Activated CD4-positive, alpha-beta T cell treated with anti-CD3 and anti-CD28 coated beads, Interleukin-2, amount 10 ng/mL, durations not matched to agents 7 days and 5 days (primary cell): ENCODE measurements at places on chromosomes 5 and 9. TPM values are rescaled to one million over a fixed set of nuclear protein-coding genes. Genes with fewer than 3 reads are reported as not detected.
A peak's percentile ranks its signal among the peaks of the same experiment; 100 is the strongest.

Gene GPX3
- total RNA-seq = not detected

Gene ACOT12
- not detected for total RNA-seq

Gene SLC46A2
- total RNA-seq = not detected

Gene LCN1
- total RNA-seq = not detected

Gene PKD2L2
- total RNA-seq = not detected

Gene C8G
- total RNA-seq = 1.8 TPM

Gene PDE6A
- total RNA-seq = not detected

Gene RORB
- not detected for total RNA-seq

Gene LHX2
- total RNA-seq = not detected

GRCh38 chr5:83034528-83035207 is 42.5 kb downstream of the TMEM167A start:
- no peak for DNase-seq
- H3K27me3 ChIP-seq = no peaks in the 10 kb centered on the region
- no peaks in the 10 kb centered on the region for H3K36me3 ChIP-seq
- H3K4me3 ChIP-seq = no peak overlapping the region

DNA sequence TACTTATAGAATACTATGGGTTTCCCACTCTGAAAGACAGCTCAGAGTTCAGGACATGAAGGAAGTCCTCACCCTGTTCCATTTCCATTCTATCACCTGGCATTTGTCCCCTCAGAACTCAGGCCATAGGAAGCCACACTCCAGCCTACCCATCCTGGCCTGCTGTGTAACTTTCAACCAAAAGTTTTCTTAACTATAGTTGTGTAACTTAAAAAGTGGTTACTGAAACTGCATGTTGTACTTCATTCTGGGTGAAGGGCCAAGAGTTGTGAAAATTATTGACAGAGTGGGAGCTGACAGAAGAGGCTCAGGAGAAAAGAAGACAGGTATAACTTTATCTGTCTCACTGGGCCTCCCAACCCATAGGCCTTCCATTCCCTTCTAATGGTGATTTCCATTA is 212.5 kb downstream of the RAB3C start:
- H3K4me3 ChIP-seq = no peak overlapping the region
- no peaks in the 10 kb centered on the region for H3K36me3 ChIP-seq
- DNase-seq = no peak
- peaks cover 7% of the 10 kb centered on the region for H3K27me3 ChIP-seq
- no peaks in the 10 kb centered on the region for H3K4me1 ChIP-seq

- no peak overlapping the region for H3K27ac ChIP-seq
- no peaks in the 10 kb centered on the region for H3K36me3 ChIP-seq
- no peaks in the 10 kb centered on the region for H3K4me1 ChIP-seq
- no peaks in the 10 kb centered on the region for H3K27me3 ChIP-seq
- no peak for DNase-seq
- H3K4me3 ChIP-seq = no peak overlapping the region
These were observed 113.9 kb upstream of the ADAMTSL1 start for GRCh38 chr9:18360005-18360404.

- no peak for DNase-seq
These were observed 344.0 kb downstream of the PTPRD start for GRCh38 chr9:10268531-10269485.

- no peak for DNase-seq
- H3K4me1 ChIP-seq = no peaks in the 10 kb centered on the region
- H3K27ac ChIP-seq = no peak overlapping the region
- H3K36me3 ChIP-seq = no peaks in the 10 kb centered on the region
These were observed 561.4 kb downstream of the BNC2 start for GRCh38 chr9:16309082-16309468.

GRCh38 chr5:112910529-112910928 is 11.5 kb downstream of the REEP5 start:
- no peak overlapping the region for H3K4me3 ChIP-seq
- H3K27me3 ChIP-seq = no peaks in the 10 kb centered on the region
- DNase-seq = no peak
- peaks cover 30% of the 10 kb centered on the region for H3K4me1 ChIP-seq

DNA sequence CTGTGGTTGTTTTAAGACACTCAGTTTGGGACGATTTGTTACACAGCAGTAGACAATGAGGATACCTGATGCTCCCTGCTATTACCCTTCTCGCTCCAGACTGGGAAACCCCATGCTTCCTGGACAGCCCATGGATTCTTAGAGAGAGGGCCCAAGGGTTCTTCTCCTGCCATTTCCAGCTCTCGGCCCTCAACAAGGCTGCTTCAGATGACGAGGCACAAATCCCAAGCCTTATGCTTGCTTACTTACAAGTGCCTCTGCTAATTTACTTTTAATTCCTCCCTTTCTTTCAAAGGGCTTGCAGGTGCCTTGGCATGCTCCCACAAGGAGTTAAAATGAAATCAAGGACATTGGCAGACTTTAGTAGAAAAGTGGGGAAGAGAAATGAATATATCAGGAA is 79.4 kb downstream of the GADD45G start:
- peaks cover 2% of the 10 kb centered on the region for H3K27me3 ChIP-seq
- H3K36me3 ChIP-seq = no peaks in the 10 kb centered on the region
- DNase-seq = no peak
- H3K27ac ChIP-seq = no peak overlapping the region
- H3K4me1 ChIP-seq = peaks cover 9% of the 10 kb centered on the region
- H3K4me3 ChIP-seq = no peak overlapping the region

DNA sequence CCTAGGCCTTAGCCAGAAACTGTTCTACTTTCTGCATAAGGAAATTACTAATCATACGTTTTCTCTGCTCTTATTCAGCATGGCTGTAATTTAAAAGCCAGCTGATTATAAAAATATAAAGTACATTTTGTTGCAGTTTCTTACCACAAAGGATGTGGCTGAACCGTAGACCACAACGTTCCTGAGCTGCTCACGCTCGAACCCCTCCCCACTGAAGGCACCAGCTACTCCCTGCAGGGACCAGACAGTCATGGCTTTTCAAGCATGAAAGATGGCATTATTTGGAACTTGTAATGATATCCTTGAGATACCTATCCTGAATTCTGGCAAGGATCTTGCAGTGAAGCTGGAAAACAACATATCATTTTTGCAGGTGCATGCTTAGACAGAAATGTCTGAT is 91.8 kb upstream of the DMRT1 start:
- H3K36me3 ChIP-seq = no peaks in the 10 kb centered on the region
- H3K4me1 ChIP-seq = peaks cover 60% of the 10 kb centered on the region
- peak overlapping the region; percentile 5 for H3K4me3 ChIP-seq
- H3K27ac ChIP-seq = peak overlapping the region; percentile 10
- H3K27me3 ChIP-seq = peaks cover 4% of the 10 kb centered on the region
- peak; percentile 70 for DNase-seq

- peaks cover under 1% of the 10 kb centered on the region for H3K4me1 ChIP-seq
- no peak overlapping the region for H3K27ac ChIP-seq
- no peak overlapping the region for H3K4me3 ChIP-seq
- H3K36me3 ChIP-seq = no peaks in the 10 kb centered on the region
- peaks cover 22% of the 10 kb centered on the region for H3K27me3 ChIP-seq
These were observed 54.1 kb upstream of the FSD1L start for GRCh38 chr9:105393576-105394344.

DNA sequence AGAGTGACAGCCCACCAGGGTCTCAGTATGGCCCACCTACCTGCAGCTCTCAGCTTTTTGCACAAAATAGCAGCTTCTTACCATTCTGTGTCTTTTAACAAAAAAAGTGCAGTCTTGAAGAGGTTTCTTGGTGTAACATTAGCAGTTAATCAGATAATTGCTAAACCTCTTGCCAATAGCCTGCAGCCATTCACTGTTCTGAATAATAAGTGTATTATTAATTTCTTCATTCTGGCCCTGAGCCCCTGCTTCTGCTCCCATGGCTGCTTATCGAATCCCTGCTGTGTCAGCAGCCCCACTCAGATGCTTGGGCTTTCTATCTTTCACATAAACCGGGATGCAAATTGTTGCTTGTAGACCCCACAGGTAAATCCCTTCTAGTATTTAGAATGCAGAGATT is 485.9 kb downstream of the CAAP1 start:
- no peak overlapping the region for H3K4me3 ChIP-seq
- no peaks in the 10 kb centered on the region for H3K27me3 ChIP-seq
- no peaks in the 10 kb centered on the region for H3K4me1 ChIP-seq
- no peak overlapping the region for H3K27ac ChIP-seq

DNA sequence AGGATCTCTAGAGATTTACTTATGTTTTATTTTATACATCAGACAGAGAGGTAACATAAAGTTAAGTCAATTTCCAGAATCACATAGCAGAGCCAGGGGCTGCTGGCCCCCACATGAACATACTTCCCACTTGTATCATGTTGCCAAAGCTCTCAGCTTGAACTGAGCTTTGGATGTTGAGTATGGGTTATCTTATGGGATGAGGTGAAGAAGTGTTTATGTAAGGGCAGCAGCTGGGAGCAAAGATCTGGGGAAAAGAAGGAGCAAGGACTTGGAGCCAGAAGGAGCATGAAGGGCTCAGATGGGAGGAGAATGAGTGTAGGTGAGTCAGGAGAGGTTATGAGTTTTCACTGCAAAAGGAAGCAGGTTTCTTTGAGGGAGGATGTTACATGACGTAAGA is 72.0 kb downstream of the MROH2B start:
- H3K27ac ChIP-seq = no peak overlapping the region
- no peak overlapping the region for H3K4me3 ChIP-seq

GRCh38 chr5:124000538-124000937 is 488.6 kb downstream of the CSNK1G3 start:
- no peak for DNase-seq
- H3K36me3 ChIP-seq = no peaks in the 10 kb centered on the region
- H3K27ac ChIP-seq = no peak overlapping the region
- no peaks in the 10 kb centered on the region for H3K4me1 ChIP-seq

GRCh38 chr9:108980893-108981292 is 32.4 kb downstream of the CTNNAL1 start:
- H3K36me3 ChIP-seq = peaks cover 5% of the 10 kb centered on the region
- H3K4me3 ChIP-seq = no peak overlapping the region
- DNase-seq = no peak
- H3K4me1 ChIP-seq = no peaks in the 10 kb centered on the region

GRCh38 chr5:169723103-169723831 is 86.2 kb downstream of the DOCK2 start:
- peaks cover 90% of the 10 kb centered on the region for H3K36me3 ChIP-seq
- H3K4me3 ChIP-seq = no peak overlapping the region
- no peaks in the 10 kb centered on the region for H3K4me1 ChIP-seq

DNA sequence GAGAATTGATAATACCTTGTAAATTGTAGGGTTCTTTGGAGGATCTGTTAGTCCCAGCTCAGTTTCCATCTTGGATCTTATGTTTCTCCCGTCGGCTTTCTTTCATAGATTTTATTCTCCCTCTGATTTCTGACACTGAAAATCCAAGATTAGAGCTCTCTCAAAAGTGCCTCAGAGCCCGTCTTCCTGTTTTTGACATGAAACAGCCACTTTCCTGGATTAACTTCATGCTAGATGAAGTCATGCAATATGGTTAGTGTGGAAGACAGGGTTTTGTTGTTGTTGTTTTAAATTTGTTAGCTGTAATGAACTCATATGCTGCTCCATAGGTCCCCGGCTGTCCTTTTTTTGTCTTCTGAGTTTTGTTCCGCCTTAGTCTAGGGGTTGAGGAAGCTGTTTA is 51.6 kb upstream of the ZFR start:
- no peak overlapping the region for H3K27ac ChIP-seq
- H3K4me1 ChIP-seq = peaks cover 4% of the 10 kb centered on the region
- no peaks in the 10 kb centered on the region for H3K27me3 ChIP-seq

- no peaks in the 10 kb centered on the region for H3K36me3 ChIP-seq
- no peak overlapping the region for H3K27ac ChIP-seq
- DNase-seq = no peak
- H3K27me3 ChIP-seq = peaks cover 2% of the 10 kb centered on the region
These were observed 123.0 kb upstream of the GAS1 start for GRCh38 chr9:87070336-87070735.

- no peak overlapping the region for H3K4me3 ChIP-seq
- H3K27me3 ChIP-seq = no peaks in the 10 kb centered on the region
- H3K36me3 ChIP-seq = no peaks in the 10 kb centered on the region
- DNase-seq = no peak
- no peak overlapping the region for H3K27ac ChIP-seq
These were observed 95.7 kb downstream of the ELAVL2 start for GRCh38 chr9:23730364-23730763.

DNA sequence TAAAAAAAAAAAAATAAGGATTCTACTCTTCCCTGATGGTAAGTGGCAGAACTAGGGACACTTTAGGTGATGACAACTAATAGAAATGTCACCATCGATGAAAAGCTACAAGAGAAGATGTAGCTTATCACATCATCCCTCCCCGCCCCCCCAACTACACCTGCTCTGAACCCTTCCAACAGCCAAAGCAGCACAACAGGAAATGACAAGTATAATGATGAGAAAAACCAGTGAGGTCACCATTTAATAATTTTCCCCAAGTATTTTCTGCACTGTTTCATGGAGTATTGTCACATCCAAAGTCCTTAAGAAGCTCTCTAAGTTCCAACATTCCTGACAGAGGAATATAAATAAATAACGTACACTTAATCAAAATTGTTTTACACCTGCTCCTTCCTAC is 221.4 kb downstream of the EFNA5 start:
- H3K4me3 ChIP-seq = no peak overlapping the region
- H3K27me3 ChIP-seq = peaks cover 3% of the 10 kb centered on the region
- H3K27ac ChIP-seq = no peak overlapping the region
- H3K36me3 ChIP-seq = no peaks in the 10 kb centered on the region
- H3K4me1 ChIP-seq = no peaks in the 10 kb centered on the region
- DNase-seq = no peak

DNA sequence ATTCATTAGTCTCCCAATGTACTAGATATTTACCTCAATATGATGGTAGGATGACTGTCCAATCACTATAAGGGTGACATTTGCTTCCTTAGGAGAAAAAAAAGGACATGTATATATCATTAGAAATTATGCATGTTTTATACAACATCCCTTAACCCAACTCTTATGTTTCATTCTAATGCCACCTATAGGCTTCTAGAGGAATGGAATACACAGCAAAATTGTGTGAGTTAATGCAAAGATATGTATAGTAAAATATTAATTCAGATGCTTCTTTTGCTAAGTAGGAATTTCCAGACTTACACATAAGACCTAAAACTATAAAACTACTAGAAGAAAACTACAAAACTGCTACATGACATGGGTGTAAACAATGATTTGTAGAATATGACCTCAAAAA is 3.5 kb downstream of the PRXL2C start:
- no peak overlapping the region for H3K4me3 ChIP-seq
- H3K27me3 ChIP-seq = no peaks in the 10 kb centered on the region
- H3K4me1 ChIP-seq = peaks cover 17% of the 10 kb centered on the region
- H3K36me3 ChIP-seq = peaks cover 2% of the 10 kb centered on the region
- no peak overlapping the region for H3K27ac ChIP-seq
- DNase-seq = no peak

- H3K4me3 ChIP-seq = no peak overlapping the region
- H3K27ac ChIP-seq = peak overlapping the region; percentile 80
- peak; percentile 79 for DNase-seq
These were observed 3.2 kb upstream of the NFX1 start for GRCh38 chr9:33287087-33287490.

- no peaks in the 10 kb centered on the region for H3K27me3 ChIP-seq
- no peaks in the 10 kb centered on the region for H3K36me3 ChIP-seq
- no peaks in the 10 kb centered on the region for H3K4me1 ChIP-seq
- H3K4me3 ChIP-seq = no peak overlapping the region
- no peak for DNase-seq
These were observed 38.2 kb downstream of the MPDZ start for GRCh38 chr9:13241283-13241682.
